Mammary epithelial cell (primary cell): ENCODE measurements at places on chromosomes 7 and 10. TPM values are rescaled to one million over a fixed set of nuclear protein-coding genes. Genes with fewer than 3 reads are reported as not detected.

DPYSL4 gene
- 5.6 and 7.5 TPM in 2 replicates for total RNA-seq

PPA1 gene
- total RNA-seq, result 169 and 170 TPM in 2 replicates

LBX1 gene
- total RNA-seq, result 0.11 TPM in 1 of 2 replicates, not detected in the other

MYO1G gene
- 0.17 TPM for total RNA-seq

ADAP1 gene
- 21.4 and 27.3 TPM in 2 replicates for total RNA-seq

FZD8 gene
- total RNA-seq, result 8.9 and 17.8 TPM in 2 replicates

STEAP1B gene
- 0.61 and 1.6 TPM in 2 replicates for total RNA-seq

HEPACAM2 gene
- total RNA-seq, result not detected in 2 replicates

UPK3BL1 gene
- 19.8 and 24.9 TPM in 2 replicates for total RNA-seq

- DNase-seq, result no peak
Observed at GRCh38 chr10:132488231-132488821, 49.3 kb upstream of the INPP5A start.

GRCh38 chr10:63683223-63683622 lies 162.0 kb downstream of the REEP3 start:
- no peak for DNase-seq

- no peak for DNase-seq
Observed at GRCh38 chr7:50358041-50358705, 53.7 kb downstream of the IKZF1 start.

GRCh38 chr10:131251146-131251541 lies 60.4 kb downstream of the TCERG1L start:
- no peak for DNase-seq

GRCh38 chr7:25326501-25327156 lies 98.3 kb upstream of the NPVF start:
- DNase-seq, result no peak

DNA sequence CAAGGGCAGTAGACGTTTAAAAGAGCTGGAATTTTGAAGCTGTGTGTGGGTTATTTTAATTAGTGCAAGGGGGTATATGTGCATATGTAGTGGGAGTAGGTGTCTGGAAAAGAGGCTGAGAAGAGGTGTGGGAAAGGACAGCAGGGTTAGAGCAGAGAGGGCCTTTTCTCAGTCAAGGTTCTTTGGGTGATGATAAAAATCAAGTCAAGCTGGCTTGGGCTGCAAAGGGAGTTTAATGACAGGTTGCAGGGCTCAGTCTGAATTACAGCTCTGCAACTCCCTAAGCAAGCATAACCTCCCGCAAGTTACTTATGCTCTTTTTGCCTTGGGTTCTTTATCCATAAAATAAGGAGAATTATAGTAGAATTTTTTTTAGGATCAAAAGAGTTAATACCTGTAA lies 83.5 kb downstream of the RELN start:
- no peak for DNase-seq

GRCh38 chr10:116853287-116853686 lies 4.0 kb downstream of the ENO4 start:
- no peak for DNase-seq

DNA sequence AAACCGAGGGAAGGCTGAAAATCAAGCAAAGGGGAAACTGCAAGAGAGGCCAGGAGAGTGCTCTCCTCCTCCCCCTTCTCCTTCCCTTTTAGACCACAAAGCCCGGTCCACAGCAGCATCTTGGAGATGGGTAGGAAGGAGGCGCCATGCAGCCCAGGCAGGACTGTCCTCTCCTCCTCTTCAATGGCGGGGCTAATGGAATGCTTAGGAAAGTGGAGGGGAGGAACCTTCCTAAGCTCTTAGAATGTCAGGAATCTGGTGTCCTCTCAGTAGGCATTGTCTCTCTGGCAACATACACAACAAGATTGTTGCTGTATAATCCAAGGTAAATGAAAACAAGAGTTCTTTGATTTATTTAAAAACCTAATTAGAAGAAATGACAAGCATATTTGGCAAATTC lies 185.1 kb downstream of the DGKI start:
- no peak for DNase-seq

GRCh38 chr10:81026591-81026990 lies 488.9 kb downstream of the SH2D4B start:
- no peak for DNase-seq

DNA sequence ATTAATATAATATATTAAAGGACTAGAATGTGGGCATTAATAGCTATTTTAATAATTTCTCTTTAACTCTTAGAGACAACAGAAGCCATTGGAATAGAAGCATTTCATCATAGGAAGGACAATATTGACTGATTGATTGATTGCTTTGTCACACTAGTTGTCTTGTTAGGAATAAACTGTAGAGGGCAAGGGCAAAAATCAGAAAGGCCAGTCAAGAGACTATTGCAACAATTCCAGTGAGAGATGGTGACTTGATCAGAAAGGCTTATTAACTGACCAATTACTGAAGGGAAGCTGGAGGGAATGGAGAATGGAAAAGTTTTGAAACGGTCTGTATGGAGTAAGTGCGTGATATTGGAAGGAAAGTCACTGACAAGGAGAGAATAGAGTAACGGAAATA lies 87.3 kb downstream of the RUNDC3B start:
- DNase-seq, result no peak
